ENCODE measurements at places on chromosomes 5 and 9.

DNA sequence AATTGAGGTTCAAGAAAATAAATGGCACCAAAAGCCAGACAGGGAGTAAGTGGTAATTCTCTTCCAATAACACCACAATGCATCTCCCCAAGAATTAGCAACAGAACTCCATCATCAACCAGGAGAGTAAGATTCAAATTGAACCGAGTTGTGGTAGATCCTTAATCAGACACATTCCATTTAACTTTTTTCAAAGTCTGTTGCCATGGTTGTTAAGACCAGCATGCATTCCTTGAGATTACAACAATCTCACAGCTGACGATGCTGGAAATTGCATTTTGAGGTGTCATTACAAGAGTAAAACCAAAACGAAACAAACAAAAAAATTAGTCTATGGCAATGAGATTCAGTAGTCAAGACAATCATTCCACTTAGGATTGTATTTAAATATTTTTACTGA, 78.9 kb upstream of the ZNF462 start:
- DNase-seq = no peak

DNA sequence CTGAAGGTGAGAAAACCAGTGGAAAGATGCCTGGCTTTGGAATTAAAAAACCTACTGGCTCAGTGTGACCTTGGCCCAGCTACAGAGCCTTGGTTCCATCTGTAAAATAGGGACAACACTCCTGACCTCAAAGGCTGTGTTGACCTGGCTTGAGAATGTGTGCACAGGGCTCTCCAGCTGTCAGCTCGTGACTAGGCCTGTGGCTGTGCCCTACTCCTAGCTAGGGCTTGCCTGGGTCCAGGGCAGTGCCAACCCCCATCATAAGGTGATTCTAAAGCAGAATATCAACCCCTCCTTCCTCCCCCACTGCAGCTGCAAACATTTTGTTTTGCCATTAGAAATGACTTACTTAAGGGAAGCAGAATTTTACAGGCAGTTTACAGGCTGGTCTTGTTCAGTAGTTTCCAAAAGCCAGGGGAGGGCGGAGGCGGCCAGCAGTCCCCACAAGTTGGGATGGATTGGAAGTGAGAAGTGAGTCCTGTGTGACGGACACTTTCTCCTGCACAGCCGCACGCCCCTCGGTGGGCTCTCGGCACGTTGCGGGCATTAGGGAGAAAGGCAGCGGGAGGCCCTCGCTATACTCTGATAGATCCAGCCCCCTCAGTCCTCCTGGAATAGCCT, 7.3 kb downstream of the PITX1 start:
- DNase-seq = no peak

DNA sequence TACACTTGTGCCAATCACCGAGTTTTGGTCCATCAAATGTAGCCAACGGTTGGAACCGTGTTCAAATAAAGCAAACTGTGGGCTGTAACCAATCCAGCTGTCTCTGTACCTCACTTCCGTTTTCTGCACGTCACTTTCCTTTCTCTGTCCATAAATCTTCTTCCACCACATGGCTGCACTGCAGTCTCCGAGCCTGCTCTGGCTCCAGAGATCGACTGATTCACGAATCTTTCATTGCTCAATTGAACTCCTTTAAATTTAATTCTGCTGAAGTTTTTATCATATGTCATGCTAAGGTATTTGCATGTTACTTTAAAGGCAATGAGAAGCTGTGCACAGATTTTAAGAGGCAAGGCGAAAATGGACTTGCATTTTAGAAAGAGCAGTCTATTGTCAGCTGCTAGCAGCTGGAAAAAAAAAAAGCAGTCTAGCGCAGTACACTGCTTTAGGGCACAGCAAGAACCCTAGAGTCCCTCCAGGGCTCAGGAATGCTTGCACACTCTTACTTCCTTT, 13.2 kb downstream of the TTC39B start:
- no peak for DNase-seq

GRCh38 chr5:170405817-170406216, 16.6 kb upstream of the KCNMB1 start:
- no peak for DNase-seq

- no peak for DNase-seq
Measured at GRCh38 chr9:80561526-80561925, 989.8 kb downstream of the TLE4 start.

DNA sequence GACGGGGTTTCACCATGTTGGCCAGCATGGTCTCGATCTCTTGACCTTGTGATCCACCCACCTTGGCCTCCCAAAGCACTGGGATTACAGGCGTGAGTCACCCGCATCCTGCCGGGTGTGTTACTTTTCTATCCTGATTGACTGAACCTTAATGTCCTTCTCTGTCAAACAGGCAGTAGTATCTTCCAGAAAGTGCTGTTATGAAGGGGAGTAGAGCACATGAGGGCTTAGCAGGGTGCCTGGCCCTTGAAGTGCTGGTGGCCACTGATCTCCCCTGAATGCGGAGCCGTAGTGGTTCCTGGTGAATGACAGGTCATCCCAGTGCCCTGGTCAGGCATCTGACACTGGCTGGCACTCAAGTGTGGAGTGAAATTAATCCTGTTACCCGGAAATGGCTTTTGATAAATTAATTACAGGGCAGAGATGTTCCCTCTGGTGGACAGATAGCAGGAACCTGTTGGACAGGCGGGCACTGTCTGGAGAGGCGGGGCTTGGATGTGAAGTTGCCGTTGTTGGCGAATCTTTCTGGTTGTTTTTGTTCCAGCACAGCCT, 28.4 kb downstream of the PRRC2B start:
- DNase-seq = no peak

DNA sequence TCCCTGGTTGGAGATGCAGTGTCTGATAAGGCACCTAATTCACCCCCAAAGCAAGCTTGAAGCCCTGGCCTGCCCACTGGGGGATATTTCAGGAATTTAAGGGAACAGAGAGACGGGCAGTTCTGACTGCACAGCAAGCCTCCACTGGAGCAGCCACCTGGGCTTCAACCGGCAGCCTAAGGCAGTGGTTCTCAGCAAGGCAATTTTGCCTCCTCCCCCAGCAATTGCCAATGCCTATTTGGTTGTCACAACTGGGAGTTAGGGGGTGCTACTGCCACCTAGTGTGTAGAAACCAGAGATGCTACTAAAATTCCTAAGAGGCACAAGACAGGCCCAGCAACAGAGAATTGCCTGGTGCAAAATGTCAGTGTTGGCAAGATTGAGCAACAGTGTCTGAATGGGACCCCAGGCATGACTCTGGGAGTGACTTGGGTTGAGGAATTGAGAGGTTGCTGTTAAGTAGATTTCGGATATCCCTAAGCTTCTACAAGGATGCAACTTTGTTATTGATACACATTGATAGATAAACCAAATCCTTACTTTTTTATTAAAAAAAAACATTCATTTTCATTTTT, 58.7 kb upstream of the CTSL start:
- DNase-seq = no peak

DNA sequence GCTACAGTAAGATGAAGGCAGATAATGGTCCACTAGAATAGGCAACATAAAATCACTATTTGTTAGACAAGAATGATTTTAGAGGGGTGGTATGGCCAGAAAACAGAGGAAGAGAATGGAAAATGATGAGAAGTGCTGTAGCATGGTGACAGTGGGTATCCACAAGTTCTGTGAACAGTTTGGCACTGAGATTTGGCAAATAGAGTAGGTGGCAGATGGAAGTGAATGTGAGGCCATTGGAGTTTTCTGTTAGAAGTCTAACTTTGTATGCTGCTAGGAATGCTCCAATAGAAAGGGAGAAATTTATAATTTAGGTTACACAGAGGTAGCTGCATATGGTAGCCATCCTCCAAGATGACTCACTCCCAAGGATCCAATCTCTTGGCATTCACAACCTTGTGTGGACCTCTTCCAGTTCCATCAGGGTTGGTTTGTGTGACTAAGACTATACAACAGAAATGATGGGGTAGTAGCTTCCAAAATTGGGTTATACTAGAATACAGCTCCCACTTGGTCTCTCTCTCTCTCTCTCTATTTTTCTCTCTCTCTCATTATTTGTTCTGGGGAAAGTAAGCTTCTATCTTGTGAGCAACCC, 646.9 kb upstream of the ZNF608 start:
- no peak for DNase-seq

DNA sequence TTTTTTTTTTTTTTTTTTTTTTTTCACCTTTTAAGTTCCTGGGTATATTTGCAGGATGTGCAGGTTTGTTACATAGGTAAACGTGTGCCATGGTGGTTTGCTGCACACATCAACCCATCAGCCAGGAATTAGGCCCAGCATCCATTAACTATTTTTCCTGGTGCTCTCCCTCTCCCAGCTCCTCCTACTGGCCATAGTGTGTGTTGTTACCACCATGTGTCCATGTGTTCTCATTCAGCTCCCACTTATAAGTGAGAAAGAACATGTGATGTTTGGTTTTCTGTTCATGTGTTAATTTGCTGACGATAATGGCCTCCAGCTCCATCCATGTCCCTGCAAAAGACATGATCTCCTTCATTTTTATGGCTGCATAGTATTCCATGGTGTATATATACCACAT, 350.5 kb downstream of the MAN2A1 start:
- DNase-seq = no peak

DNA sequence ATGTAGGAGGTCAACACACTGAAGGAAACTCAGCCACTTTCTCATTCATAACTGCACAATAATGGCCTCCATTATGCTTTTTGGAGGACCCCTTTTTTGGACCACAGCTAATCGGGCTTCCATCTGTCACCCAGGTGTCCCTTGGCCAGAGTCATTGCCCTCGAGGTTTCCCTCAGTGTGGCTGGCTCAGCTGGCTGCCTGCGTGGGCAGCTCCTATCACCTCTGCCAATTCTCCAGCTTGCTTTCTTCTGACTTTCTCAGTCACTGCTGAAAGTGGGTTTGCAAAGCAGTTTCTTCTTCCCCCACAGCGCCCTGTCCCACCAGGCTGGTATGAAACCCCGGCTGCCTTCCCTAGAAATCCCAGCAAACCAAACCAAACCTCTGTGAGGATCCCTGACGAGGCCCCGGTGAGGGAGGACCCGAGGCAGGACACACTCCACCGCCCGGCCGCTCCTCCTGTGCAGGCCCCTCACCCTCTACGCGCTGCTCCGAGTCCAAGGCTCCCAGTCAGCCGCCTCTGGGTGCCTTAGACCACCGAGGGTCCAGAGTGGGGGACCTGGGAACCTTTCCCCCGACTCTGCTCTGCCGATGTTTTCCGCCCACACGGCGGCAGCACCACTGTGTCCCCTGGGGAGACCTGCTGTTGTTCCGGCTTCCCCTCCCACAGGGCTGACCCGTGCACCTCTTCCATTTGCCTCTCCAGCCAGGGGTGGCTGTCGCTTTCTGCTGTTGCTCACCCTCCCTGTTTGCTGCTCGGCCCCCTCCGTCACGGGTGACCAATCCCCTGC, 109.5 kb downstream of the TENT4A start:
- no peak for DNase-seq

GRCh38 chr9:31030741-31031202, 1353.7 kb upstream of the ACO1 start:
- no peak for DNase-seq
